Stimulated activated naive B cell treated with anti-CD40 and anti-IgM and Interleukin-4, amounts not matched to agents 10 μg/mL and 1 μg/mL and 100 μg/mL, for 72 hours (primary cell): ENCODE measurements at places on chromosomes 3 and 15.

DNA sequence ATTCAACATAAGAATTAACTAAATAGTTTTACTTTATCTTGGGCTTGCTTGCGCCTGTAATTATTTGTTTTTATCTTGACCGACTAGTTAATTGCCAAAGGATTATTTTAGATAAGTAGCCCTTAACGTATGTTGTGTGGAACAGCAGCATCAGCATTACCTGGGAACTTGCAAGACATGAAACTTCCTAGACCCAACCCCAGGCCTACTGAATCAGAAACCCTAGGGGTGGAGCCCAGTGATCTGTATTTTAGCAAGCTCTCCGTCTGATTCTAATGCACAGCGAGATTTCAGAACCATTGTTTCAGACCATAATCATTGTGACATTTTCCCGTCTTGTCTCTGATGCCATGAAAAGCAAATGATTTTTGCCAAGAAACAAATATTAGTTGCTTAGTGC is 31.1 kb downstream of the FILIP1L start:
- DNase-seq, result no peak

DNA sequence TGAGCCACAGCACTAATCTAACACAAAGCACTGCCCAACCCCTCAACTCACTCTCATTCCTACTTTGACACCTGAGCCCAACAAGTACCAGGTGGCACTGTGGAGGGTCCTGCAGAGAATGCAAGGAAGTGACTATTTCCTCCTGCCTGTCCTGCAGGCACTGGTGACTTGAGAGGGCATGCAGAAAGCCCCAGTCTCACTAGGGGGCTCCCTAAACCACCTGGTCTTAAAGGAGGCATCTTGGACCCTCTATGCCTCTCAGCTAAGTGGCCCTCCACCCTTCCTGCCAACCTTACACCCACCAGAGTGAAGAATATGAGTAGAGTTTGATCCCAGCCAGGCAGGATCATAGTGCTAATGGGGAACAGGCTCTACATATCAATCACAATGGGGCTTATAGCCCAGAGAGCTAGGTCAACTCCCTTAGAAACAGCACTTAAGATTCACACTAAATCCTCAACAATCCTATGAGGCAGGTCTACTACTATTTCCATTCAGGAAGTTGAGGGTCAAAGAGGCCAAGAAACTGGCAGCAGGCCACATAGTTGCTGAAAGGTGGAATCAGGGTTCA is 15.2 kb downstream of the TRAIP start:
- DNase-seq, result no peak

DNA sequence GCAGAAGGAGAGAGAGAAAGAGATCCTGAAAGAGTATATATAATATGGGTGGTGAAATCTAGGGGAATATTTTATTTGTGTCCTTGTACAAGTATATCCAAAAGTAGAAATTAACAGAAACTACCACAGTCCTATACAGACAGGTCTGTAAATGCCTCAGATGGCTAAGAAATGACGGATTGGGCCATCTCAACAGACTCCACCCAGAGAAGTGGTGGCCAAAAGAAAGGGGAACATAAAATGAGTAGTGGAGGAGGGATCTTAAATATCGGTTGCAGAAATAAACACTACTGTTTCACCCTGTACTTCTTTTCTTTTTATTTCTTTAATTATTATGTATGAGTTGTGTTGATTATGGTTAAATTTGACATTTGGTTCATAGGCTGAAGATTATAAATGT is 47.7 kb downstream of the CCR3 start:
- no peak for DNase-seq

DNA sequence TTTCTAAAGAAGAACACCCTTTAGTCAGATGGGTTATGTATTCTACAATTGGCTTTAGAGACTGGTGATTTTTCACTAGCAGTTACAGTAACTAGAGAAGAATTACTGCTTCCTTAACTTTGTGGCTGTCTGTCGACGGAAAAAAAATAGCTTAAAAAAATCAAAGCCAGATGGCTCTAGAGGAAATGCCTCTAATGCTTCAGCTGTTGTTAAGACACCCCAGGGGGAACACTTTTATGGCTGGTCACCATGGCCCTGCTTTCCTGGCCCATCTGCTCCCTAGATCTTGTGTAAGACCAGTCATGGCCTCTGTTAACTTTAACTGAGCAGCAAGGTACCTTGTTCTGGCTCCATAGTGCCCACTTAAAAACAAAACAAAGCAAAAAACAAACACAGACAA is 198.6 kb upstream of the PLSCR5 start:
- no peak for DNase-seq

GRCh38 chr3:131082871-131083863 is 56.5 kb downstream of the NEK11 start:
- no peak for DNase-seq

GRCh38 chr15:66008940-66009562 is 139.8 kb downstream of the RAB11A start:
- no peak for DNase-seq

GRCh38 chr3:156293566-156293965 is 173.2 kb downstream of the KCNAB1 start:
- no peak for DNase-seq

- no peak for DNase-seq
Measured at GRCh38 chr3:105399611-105400010, 32.9 kb downstream of the ALCAM start.

GRCh38 chr3:138901567-138901966 is 45.4 kb downstream of the FOXL2 start:
- DNase-seq, result no peak

DNA sequence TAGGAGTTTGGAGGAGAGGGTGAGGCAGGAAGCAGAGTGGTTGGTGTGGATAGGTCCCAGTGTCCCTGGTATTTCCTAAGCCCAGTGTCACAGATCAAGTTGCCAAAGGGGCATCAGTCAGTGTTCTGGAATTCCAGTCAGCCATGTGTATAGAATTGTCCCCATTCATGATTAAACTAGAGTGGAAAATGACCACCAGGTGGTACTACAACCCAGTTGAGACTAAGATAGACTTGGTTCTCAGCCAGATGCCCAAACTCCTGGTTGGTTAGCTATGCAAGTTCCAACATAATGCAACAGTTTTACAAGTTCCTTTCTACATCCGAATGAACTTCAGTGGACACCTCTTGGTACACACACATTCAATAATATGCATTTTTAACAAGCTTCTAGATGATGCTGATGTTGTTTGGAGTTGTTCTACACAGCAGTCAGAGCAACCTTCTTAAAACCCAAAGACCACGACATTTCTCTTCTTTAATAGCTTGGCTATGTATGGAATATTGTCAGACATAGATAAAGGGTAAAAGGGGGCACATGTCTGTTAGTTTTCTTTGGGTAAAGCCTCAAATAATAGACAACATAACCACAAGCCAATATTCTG is 8.4 kb upstream of the ATR start:
- DNase-seq, result no peak

- no peak for DNase-seq
Measured at GRCh38 chr15:81950841-81951414, 94.9 kb downstream of the MEX3B start.

DNA sequence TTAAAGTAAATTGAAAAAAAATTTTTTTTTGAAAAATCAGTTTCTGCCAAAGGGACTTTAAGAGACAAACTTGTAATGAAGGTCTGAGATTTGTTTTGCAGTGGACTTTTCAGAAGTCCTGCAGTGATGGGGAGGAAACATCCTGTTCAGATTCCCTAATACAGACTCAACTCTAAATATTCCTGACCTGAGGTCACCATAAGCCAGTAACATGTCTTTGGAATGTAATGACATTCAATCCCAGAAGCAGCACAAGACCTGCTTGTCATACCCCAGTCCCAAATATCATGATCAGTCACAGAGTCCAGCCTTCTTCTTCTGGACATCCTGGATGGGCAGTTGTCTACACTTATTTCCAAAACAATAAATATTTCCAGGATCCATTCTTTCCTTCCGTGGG is 53.6 kb downstream of the TMEM39A start:
- DNase-seq, result no peak

- no peak for DNase-seq
Measured at GRCh38 chr3:128456776-128457715, 9.6 kb downstream of the DNAJB8 start.

DNA sequence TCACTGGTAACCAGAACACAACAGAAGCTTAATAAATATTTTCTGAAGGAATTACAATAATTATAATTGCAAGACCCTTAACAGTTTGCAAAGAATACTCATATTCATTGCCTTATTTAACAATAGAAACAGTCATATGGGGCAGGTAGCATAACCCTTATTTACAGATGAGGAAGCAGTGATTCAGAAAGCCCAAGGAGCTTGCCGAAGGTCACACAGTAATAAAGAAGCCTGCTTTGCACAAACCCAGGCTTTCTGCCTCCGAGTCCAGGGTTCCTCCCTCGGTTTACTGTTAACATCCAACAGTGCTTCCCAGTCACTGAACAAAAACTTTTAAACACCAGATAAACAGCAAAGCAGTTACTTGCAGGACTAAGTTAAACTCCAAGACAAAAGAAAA is 35.3 kb downstream of the SRGAP3 start:
- no peak for DNase-seq

- DNase-seq, result no peak
Measured at GRCh38 chr3:58299839-58300516, 6.1 kb upstream of the RPP14 start.

- no peak for DNase-seq
Measured at GRCh38 chr15:42919308-42919707, 1.3 kb downstream of the TTBK2 start.

GRCh38 chr3:99509224-99509623 is 129.2 kb upstream of the COL8A1 start:
- DNase-seq, result no peak

DNA sequence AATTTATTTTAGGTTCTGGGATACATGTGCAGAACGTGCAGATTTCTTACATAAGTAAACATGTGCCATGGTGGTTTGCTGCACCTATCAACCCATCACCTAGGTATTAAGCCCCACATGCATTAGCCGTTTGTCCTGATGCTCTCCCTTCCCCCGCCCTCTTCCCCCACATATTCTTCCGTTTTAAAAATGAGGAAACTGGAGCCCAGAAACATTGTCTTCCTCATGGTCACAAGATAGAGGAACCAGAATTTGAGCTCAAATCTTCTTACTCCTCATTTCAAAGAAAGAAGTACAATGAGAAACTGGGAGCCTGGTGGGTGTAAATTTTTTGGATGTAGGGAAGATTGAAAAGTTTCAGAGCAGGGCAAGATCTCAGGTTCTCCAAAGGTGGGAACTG is 56.1 kb upstream of the USP3 start:
- DNase-seq, result no peak

- DNase-seq, result peak; percentile 38
Measured at GRCh38 chr3:40765884-40766283, 241.1 kb downstream of the ZNF621 start.

- DNase-seq, result no peak
Measured at GRCh38 chr3:61369678-61370077, 118.4 kb upstream of the FHIT start.
